Right renal pelvis (tissue), 4 donors: ENCODE measurements at places on chromosomes 6 and 20. TPM values are rescaled to one million over a fixed set of nuclear protein-coding genes. Genes with fewer than 3 reads are reported as not detected.

DNA sequence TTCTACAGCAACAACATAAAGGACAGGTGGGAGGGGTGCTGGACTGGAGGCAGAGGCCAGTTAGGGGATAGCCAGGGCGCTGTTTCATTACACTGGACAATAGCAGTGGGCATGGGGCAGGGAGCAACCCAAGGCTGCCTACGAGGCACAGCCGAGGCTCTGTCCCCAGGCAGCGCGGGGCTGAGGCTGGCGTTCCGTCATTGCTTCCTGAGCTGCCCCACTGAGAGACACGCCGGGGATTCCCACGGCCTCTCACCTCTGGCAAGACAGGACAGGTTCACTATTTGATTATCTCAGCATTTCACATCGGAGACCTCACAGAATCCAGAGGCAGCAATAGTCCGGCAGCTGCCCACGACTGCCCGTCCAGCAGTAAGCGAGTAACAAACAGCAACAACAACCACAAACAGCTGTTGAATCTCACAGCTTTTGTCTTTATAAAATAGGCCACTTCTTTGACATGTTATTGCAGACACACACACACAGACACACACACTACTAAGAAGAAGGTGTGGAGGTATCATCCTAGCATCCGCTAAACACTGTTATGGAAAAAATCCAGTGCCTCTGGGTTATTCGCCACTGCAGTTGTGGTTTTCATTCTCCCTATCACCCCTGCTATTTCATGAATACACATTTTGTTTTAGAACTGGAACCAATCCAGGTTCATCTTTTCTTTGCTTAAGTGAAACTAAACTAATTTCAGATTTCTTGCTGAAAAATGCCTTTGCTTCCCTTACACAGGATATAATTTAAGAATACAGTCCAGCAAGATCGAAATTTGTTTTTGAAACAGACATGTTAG lies 19.5 kb downstream of the KIF25 start:
- DNase-seq = no peak

ZC2HC1B gene
- polyA plus RNA-seq = 0.87 TPM

- DNase-seq = no peak
Measured at GRCh38 chr20:313948-314347, 11.4 kb upstream of the SOX12 start.

GRCh38 chr20:11159728-11160127 lies 485.9 kb upstream of the JAG1 start:
- DNase-seq = no peak

ADGRF5 gene
- 34.8 TPM for polyA plus RNA-seq

JAG1 gene
- 203 TPM for polyA plus RNA-seq

DNA sequence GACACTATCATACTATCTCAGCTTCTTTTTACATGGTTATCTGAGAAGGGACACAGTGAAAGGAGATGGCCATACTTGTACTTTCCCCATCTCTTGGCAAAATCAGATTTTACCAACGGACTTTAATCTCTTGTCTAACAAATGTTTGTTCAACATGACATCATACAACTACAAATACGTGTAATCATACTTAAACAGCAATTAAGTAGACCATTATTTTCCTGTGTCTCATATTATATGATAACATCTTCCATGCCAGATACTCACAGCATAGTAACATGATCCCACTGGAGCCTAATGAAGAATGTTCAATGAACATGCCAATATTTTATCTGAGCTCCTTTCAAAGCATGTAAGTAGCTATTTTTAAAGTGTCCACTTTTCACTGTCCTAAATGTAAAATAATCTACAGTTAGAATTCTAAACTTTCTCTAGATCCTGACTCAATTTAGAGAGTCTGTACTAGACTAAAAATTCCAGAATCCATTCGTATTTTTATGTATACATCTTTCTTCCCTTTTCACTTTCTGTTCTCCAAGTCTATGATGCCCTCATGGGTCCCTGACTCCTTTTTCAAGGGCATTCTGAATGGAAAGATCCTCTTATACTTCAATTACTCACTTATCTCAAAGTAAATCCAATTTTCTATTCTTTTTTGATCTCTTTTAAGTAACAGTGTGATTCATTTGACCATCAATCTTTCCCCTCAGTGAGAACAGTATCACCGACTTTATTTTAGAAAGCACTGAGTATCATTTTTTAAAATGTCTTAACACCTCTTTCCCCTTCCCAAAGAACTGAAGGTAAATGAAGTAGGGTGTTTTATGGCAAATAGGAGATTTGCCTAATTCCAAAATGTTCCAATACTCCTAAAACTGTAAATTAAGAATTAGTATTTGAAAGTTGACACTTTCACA lies 133.5 kb downstream of the CDK19 start:
- DNase-seq = no peak

- DNase-seq = no peak
Measured at GRCh38 chr6:128167552-128167951, 266.7 kb upstream of the THEMIS start.

GRCh38 chr6:148720897-148721296 lies 25.9 kb upstream of the UST start:
- DNase-seq = no peak

DNA sequence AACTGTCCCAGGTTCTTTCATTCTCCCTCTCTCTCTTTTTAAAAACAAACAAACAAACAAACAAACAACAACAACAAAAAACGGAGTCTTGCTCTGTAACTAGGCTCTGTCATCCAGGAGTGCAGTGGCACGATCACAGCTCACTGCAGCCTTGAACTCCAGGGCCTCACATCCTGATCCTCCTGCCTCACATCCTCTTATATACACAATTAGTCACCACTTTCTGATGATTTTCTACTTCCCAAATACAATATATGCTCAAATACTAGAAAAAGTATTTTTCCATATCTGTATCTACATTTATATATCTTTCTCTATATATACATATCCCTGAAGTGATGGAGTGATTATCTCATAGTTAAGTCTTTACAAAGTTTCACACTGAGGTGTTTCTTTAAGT lies 170.7 kb downstream of the EPHA7 start:
- DNase-seq = no peak

HLA-DMB gene
- 73.0 TPM for polyA plus RNA-seq

GRCh38 chr20:34710861-34711574 lies 6.9 kb downstream of the TP53INP2 start:
- no peak for DNase-seq

GRCh38 chr6:167047554-167047953 lies 48.4 kb downstream of the CEP43 start:
- DNase-seq = no peak

CGA gene
- polyA plus RNA-seq = 2.9 TPM

DNA sequence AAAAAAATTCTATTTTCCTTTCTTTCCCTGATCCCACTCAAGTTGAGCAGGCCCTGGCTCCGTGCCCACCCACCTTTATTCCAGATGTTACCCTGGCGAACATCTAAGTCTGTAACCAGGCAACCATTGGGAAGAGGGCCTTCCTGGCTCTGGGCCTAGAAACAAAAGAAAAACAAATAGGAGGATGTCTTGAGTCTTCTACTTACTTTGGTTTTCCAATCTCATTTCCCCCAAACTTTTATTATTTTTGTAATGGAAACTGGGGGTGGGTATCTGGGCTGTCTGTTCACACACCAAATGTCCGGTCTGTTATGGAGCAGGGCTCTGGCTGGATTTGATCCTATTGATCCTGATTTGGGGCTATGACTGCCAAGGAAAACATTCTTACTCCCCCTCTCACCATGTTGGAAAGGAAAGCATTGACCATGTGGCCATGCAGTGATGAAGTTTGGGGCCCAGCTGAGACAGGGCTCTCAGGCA lies 744.1 kb downstream of the DHX35 start:
- DNase-seq = no peak

C20orf144 gene
- 0.22 TPM for polyA plus RNA-seq

TSPO2 gene
- not detected for polyA plus RNA-seq
